ENCODE measurements at places on chromosomes 4 and X. TPM values are rescaled to one million over a fixed set of nuclear protein-coding genes. Genes with fewer than 3 reads are reported as not detected.

Gene HSFX4
- not detected for total RNA-seq

Gene PAGE1
- not detected for total RNA-seq

Gene FREM3
- total RNA-seq: not detected

Gene PSAPL1
- not detected for total RNA-seq

Gene TSPAN6
- total RNA-seq: 1.2 TPM

Gene PAK3
- total RNA-seq: 1.5 TPM

Gene APBB2
- 0.50 TPM for total RNA-seq

Gene ADAMTS3
- total RNA-seq: not detected

Gene KCND1
- total RNA-seq: 1.9 TPM

Gene GNRHR
- not detected for total RNA-seq

Gene SOX3
- not detected for total RNA-seq

Gene SLC7A11
- total RNA-seq: 0.93 TPM

Gene LANCL3
- total RNA-seq: 0.15 TPM

- peak; percentile 56 for DNase-seq
Measured at GRCh38 chrX:48919947-48920717, 1.3 kb upstream of the PIM2 start.

DNA sequence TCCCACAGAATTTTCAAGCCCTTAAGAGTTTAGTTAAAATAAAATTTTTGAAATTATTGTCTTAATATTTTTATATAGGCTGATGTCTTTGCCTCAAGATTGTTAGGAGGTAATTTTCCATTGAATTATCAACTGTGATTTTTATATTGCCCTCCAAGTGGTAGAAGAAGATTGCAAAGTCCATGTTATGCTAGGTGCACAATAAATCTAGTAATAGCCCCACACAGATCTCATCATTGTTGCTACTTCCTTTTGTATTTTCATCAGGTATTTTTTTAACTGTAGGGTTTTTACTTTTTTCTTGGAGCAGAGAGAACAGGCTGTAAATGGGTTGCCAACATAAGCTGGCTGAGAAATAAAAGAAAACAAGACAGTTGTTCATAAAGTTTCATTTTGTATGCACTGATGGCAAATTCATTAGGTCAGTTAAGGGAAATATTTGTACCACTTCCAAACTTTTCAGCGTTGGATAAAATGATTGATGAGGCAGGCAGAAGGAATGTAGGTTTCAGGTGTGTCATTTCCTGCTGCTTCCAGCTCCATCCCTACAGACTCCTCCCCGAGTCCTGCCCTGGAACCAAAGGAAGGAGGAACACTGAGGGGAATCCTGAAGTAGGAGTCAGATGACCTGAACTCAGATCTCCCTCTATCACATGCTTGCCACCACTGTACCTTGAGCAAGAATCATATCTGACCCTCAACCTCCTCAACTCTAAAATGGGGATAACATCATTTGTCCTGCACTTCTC lies 105.5 kb downstream of the PRRG1 start:
- no peak for DNase-seq

GRCh38 chr4:18754180-18754579 lies 732.6 kb upstream of the LCORL start:
- DNase-seq: no peak

- no peak for DNase-seq
Measured at GRCh38 chr4:107603430-107603829, 116.6 kb downstream of the PAPSS1 start.

DNA sequence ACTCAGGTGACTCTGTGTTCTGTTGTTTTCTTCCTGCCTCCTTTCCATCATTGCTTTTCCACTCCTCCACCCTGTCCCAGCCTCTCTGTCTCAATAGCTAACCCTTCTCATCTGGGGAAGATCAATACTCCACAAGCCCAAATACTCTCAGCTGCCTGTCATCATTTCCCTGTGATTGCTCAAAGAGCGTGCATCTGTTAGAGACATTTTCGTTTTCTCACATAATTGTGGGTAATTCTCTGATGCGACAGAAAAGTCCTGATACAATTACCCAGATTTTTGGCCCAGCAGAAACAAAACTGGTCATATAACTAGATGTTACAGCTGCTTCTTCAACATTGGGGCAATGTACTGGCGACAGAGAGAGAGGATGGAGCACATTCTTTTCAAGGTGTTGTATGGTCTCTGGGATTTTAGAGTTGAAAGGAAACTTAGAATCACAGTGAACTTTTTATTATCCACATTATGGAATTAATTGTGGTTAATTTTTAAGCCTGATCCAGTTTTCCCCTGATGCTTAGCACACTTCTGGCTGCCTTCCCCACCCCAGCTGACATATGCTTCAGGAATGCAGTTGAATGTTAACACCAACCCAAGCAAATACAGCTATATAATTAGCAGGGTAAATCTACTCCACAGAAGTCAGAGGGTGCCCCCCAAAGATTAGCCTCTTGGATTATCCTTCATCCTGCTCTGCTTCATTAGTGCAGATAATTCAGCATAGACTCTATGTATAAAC lies 171.4 kb upstream of the ANXA3 start:
- DNase-seq: no peak

DNA sequence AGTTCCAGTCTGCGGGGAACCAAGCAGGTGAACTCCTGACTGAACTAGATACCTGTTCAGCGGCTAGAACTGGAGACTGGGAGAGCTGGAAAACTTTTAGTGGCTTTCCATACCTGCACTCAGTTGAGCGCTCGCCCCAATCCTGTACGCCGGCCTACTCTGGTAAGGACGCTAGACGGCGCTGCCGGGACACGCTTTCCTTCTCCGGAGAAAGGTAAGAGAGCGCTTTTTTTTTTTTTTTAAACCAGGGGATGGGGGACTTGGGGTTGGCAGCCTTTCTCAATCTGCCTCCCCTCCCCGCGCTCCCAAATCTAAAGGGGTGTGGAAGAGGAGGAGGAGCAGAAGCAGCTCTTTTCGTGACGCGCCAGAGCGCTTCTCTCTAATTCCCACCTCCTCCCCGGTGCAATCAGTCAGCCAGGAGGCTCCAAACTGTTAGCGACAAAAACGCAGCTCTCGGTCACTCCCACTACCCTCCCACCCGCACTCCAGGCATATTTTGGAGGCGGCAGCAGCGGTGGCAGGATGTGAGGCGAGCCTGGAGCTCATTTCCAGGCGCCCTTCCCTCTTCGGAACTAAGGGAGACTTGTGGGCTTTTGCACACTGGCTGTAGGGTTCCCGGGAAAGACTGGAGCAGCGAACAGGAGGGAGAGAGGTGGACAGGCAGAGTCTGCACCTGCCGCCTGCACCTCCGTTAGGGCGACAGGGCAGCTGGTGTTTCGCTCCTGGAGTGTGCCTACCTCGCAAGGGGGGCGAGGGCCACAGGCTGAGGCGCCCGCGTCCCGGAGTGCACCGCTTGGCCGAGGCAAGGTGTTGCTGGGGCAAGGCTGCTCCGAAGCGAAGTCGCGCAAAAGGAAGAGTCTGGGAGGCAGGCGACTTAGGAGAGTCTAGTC lies at the start of gene IL1RAPL2:
IL1RAPL2 (plus strand) TSS at position 409 of the 890 bp plus-strand sequence.
- no peak for DNase-seq

DNA sequence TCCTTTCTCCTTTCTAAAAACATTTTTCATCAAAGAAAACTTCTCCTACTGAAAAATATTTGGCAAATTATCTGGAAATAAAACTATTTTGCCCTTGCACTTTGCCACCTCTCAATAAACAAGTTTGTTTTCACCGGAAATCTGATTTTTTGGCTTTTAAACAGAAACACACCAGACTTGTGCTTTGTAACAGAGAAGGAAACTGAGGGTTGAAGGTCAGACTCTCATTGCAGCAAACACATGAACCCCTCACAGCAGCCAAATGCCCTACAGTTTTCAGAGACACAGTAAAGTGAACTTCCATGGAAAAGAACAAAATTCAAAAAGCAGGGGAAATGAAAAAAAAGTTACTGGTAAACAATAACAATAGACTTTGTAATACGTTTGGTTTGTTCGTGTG lies 95.6 kb upstream of the WDR17 start:
- no peak for DNase-seq

DNA sequence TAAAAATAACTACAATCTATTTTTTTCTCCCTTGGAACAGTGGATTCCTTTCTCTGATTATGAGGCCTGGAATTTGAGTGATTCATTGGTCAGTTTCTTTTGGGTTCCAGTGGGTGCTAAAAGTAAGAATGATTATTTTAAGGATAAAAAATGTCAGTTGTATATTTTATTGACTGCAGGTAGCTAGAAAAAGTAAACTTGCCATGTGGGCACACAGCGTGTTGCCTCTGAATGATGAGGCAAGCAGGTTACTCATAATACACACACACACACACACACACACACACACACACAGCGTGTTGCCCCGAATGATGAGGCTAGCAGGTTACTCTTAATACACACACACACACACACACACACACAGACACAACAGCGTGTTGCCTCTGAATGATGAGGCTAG lies 13.8 kb downstream of the GALNT7 start:
- no peak for DNase-seq

GRCh38 chr4:184438375-184438774 lies 36.0 kb downstream of the IRF2 start:
- DNase-seq: no peak

DNA sequence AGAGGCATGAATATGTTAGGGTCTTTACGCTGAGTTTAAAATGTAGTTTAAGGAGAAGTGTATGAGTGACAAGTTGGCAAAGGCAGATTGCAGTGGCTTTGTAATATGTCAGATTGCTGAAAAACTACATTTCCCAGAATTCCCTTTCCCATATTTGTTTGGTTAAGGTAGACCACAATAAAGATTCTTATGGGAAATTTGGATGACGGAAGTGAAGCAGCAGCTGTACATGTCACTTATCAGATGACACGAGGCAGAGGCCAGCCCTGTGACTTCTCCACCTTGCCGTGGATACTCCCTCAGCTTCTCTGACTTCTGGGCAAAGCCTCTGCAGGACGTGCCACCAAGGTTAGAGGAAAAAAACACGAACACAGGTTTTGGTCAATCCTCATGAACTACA lies 229.7 kb upstream of the DKK2 start:
- no peak for DNase-seq

GRCh38 chr4:152880263-152880662 lies 55.9 kb upstream of the FHDC1 start:
- DNase-seq: no peak

DNA sequence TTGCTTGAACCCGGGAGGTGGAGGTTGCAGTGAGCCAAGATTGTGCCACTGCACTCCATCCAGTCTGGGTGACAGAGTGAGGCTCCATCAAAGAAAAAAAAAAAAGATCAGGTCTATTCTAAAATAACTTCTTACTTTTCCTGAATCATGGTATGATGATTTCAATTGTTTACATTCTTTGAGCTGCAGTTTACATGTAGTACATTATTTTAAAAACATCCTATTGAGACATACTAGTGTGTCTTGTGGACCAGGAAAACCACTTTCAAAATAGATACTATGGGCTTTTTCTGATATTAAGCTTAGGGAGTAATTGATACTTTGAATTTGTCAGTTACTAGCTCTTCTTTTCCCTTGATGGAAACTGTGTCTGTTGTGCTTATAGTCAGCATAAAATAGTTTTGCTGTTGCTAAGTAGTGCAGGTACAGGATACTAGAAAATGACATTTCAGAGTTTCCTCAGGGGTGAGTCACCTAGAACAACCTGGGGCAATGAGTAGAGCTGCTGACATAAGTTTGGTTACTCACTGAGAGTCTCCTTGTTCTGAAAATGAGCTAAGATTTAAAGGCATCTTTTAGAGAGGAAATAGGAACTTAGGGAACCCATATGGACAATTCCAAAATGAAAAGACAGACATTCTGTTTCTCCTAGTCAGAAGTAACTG lies 53.2 kb upstream of the C4orf54 start:
- DNase-seq: no peak

DNA sequence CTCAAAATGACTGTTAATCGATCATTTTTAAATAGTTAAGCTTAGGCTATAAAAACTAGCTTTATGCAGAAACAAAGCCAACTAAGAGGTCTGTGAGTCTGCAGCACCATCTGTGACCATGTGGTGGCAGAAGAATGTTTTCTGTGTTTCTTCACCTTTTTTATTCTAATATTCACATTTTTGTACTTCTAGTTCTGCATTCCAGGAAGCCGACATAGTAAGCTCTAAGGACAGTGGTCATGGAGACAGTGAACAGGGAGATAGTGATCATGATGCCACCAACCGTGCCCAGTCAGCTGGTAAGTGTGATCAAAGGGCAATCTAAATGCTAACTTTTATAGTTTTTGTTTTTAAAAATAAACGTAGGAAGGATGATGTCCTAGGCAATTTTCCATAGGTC lies 5.6 kb downstream of the PCDH10 start:
- DNase-seq: no peak

DNA sequence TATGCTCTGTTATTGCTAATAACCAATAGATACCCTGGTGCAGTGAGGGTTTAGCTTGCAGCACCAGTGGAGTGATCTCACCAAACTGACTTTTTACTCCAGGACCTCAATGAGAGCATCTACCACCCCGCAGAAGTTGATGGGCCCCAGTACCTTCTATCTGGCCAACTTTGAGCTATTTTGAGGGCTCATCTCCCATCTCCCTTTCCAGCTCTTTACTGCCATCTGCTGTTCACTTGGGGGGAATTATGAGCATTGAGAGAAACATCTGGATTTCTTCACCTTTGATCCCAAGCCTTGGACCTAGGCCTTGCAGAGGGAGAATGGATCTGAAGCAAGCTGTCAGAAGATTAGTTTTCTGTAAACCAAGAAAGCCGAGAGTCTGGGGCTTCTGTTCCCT lies 143.6 kb downstream of the TMEM164 start:
- DNase-seq: peak; percentile 35

DNA sequence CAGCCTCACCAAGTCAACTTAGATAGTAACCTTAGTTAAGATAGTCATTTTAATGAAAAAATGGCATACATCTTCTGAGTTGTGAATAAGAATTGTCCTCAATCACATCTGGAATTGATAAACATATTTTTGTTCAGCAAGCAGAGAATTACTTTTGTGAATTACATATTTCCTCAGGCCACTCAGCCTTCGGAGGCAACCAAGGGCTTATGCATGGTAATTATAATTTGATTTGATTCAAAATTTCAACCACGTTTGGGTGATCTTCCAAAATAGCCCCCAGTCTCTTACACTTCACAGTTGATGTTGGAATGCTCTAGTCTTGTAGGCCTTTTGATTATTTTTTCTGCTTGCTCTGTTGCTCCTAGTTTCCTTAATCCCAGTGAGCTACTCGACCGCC lies 63.4 kb downstream of the GALNTL6 start:
- DNase-seq: no peak

- DNase-seq: no peak
Measured at GRCh38 chr4:145319751-145320150, 139.4 kb upstream of the OTUD4 start.

GRCh38 chrX:106014119-106014775 lies 24.3 kb downstream of the SERPINA7 start:
- no peak for DNase-seq

DNA sequence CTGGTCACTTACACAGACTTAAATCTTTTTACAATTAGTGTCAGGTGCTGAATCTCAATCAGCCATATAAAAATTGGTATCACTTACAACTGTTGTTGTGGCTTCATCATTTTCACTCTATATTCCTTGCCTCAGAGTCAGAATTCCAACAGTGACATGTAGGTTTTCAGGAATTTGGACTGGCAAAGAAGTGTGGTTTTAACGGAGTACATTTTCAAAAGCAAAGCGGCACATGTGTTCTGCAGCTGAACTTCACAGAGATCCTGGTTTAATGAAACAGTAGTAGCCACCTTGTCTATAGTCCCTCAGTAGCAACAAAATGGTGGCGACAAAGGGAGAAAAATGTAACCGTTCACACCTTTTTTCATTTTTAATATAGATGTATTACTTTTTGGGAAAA lies 486.6 kb downstream of the FAT4 start:
- DNase-seq: no peak

- DNase-seq: no peak
Measured at GRCh38 chr4:55887594-55887993, 34.1 kb downstream of the EXOC1 start.

All from CD4-positive, alpha-beta memory T cell (primary cell).